ENCODE measurements at places on chromosomes 1 and 21.

GRCh38 chr1:60547821-60548220, 474.3 kb upstream of the C1orf87 start:
- no peak overlapping the region for H3K4me3 ChIP-seq
- no peaks in the 10 kb centered on the region for H3K4me1 ChIP-seq
- no peak overlapping the region for H3K27ac ChIP-seq
- H3K36me3 ChIP-seq, result peaks cover under 1% of the 10 kb centered on the region
- no peaks in the 10 kb centered on the region for H3K27me3 ChIP-seq

DNA sequence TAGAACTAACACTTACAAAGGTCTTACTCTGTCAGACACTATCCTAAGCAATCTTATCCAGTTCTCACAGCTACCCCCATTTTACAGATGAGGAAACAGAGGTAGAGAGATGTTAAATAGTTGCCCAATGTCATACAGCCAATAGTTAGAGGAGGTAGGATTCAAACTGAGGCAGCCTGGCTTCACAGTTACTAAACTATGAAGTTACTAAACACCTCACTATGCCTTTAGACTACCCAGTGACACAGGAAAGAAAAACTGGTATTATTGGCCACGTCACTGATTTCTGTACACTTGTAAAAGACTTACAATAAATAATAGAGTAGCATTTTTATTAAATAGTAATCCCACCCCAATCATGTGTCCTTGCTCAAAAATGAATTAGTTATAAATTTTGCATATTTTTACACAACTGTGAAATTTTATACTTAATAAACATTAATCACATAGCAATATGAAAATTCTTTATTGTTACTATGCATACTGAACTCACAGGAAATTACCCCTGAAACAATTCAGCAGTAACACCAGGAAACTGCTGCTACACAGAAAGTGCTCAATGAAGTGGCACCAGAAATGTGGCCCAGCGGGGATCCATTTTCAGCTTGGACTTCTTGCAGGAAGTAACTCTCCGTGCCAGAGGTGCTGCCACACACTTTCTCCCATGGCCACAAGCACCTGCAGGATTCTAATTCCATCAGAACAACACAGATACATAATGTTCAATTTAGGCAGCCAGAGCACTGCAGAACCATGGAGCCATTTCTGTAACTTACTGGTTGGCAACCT, 69.4 kb downstream of the VAV3 start:
- no peak overlapping the region for H3K27ac ChIP-seq
- H3K27me3 ChIP-seq, result peaks cover 6% of the 10 kb centered on the region
- no peak overlapping the region for H3K4me3 ChIP-seq
- H3K4me1 ChIP-seq, result peaks cover 3% of the 10 kb centered on the region
- H3K36me3 ChIP-seq, result no peaks in the 10 kb centered on the region
- no peak for DNase-seq

DNA sequence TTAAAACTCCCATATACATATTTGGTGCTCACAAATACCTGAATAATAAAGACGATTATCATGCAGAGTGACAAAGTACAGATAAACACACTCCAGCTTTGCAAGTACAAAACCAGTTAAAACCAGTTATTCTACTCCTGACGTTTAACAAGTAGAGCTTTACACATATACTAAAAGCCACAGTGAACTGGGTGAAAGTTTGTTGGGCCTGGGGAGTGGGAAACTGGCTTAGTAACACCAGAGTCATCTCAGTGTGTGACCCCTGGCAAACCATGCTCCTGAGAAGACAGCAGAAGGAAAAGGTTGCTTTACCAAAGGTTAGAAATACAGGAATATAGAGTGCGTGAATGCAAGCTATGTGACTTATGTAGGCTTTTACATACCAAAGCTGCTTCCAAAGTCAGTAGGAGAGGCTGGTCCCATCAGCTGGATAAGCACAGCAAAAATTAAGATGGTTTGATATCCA, 148.1 kb downstream of the NRIP1 start:
- H3K36me3 ChIP-seq, result no peaks in the 10 kb centered on the region
- no peak overlapping the region for H3K27ac ChIP-seq
- DNase-seq, result no peak

- no peak overlapping the region for H3K4me3 ChIP-seq
- no peaks in the 10 kb centered on the region for H3K36me3 ChIP-seq
- no peak for DNase-seq
- no peak overlapping the region for H3K27ac ChIP-seq
- H3K27me3 ChIP-seq, result peaks cover 3% of the 10 kb centered on the region
These were observed 307.2 kb downstream of the HHIPL2 start for GRCh38 chr1:222240536-222241181.

- H3K27me3 ChIP-seq, result no peaks in the 10 kb centered on the region
- no peak overlapping the region for H3K4me3 ChIP-seq
- peaks cover 15% of the 10 kb centered on the region for H3K4me1 ChIP-seq
- H3K36me3 ChIP-seq, result no peaks in the 10 kb centered on the region
These were observed 20.2 kb downstream of the SLC27A3 start for GRCh38 chr1:153795330-153795837.

GRCh38 chr1:223403184-223403815, 10.1 kb downstream of the CCDC185 start:
- no peaks in the 10 kb centered on the region for H3K4me1 ChIP-seq
- no peak for DNase-seq
- peaks cover 3% of the 10 kb centered on the region for H3K27me3 ChIP-seq
- H3K27ac ChIP-seq, result no peak overlapping the region
- no peaks in the 10 kb centered on the region for H3K36me3 ChIP-seq

DNA sequence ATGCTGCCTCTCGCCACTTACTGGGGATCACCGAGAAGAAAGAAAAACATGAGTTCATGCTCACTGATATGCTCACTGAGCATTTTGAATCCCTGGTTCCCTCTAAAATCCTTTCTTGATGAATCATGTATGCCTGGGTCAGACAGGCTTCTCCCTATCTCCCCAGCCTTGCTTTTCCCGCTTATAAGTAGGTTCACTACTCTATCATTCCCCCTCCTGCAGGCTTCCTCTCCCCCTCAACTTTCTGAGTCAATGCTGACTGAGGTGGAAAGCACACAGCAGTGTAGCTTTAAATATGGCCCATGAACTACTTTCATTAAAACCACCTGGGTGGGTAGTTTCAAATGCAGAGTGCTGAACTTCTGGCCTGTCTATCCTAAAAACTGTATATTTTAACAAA, 41.7 kb downstream of the FMO4 start:
- H3K27ac ChIP-seq, result no peak overlapping the region
- no peak overlapping the region for H3K4me3 ChIP-seq
- no peaks in the 10 kb centered on the region for H3K36me3 ChIP-seq
- peaks cover 10% of the 10 kb centered on the region for H3K27me3 ChIP-seq
- DNase-seq, result no peak

DNA sequence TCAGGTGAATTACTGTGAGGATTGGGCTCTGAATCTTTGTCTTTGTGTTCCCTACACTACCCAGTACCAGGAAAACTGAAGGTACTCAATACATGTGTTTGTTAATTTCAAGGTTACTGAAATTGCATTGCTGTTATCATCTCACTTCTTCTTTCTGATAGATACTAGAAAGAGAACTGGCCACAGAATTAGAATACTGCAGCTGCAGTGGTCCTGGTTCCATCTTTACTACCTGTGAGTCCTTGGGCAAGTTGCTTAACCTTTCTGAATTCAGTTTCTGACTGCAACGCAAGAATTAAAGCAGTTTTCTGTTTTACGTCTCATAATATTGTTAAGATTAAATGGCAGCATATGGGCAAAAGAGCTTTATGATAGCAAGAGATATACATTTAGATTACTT, 263.5 kb downstream of the LMO4 start:
- peaks cover 1% of the 10 kb centered on the region for H3K4me1 ChIP-seq
- H3K36me3 ChIP-seq, result no peaks in the 10 kb centered on the region
- no peaks in the 10 kb centered on the region for H3K27me3 ChIP-seq
- H3K4me3 ChIP-seq, result no peak overlapping the region

GRCh38 chr1:160407839-160408801, 7.8 kb downstream of the VANGL2 start:
- no peaks in the 10 kb centered on the region for H3K27me3 ChIP-seq
- no peak overlapping the region for H3K4me3 ChIP-seq
- DNase-seq, result no peak
- H3K36me3 ChIP-seq, result peaks cover 1% of the 10 kb centered on the region
- peaks cover 10% of the 10 kb centered on the region for H3K4me1 ChIP-seq
- H3K27ac ChIP-seq, result no peak overlapping the region

DNA sequence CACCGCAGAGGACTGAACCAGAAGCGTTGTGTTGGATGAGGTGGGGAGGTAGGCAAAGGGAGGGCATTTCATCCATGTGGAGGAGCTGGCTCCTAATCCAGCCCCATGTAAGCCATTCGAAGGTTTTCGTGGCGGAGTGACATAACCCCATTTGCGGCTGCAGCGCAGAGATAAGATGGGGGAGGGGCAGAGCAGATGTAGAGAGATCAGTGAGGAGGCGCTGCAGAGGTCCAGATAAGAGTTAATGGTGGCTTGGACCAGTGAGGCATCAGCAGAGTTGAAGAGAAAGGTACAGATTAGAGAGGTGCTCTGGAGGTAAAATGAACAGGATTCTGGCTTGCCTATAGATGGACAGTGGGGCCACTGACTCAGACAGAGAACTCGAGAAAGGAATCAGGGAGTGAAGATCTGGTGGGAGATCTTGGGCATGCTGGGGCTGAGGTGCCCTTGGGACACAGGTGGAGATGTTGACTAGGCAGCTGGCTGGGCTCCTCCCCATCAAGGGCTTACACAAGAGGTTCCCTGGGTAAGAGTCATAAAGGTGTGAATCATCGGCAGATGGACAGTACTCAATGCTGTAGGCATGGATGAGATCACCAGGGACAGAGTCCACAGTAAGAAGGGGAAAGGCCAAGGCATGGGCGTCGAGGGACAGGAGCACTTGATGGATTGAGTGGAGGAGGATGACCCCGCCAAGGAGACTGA, 7.8 kb upstream of the PTPRF start:
- H3K4me3 ChIP-seq, result no peak overlapping the region
- H3K36me3 ChIP-seq, result no peaks in the 10 kb centered on the region
- DNase-seq, result no peak
- peaks cover 4% of the 10 kb centered on the region for H3K4me1 ChIP-seq

GRCh38 chr21:45934554-45934953, 47.0 kb upstream of the COL6A1 start:
- no peak overlapping the region for H3K27ac ChIP-seq
- no peak overlapping the region for H3K4me3 ChIP-seq
- peaks cover 7% of the 10 kb centered on the region for H3K27me3 ChIP-seq
- H3K4me1 ChIP-seq, result peaks cover 3% of the 10 kb centered on the region
- no peak for DNase-seq

DNA sequence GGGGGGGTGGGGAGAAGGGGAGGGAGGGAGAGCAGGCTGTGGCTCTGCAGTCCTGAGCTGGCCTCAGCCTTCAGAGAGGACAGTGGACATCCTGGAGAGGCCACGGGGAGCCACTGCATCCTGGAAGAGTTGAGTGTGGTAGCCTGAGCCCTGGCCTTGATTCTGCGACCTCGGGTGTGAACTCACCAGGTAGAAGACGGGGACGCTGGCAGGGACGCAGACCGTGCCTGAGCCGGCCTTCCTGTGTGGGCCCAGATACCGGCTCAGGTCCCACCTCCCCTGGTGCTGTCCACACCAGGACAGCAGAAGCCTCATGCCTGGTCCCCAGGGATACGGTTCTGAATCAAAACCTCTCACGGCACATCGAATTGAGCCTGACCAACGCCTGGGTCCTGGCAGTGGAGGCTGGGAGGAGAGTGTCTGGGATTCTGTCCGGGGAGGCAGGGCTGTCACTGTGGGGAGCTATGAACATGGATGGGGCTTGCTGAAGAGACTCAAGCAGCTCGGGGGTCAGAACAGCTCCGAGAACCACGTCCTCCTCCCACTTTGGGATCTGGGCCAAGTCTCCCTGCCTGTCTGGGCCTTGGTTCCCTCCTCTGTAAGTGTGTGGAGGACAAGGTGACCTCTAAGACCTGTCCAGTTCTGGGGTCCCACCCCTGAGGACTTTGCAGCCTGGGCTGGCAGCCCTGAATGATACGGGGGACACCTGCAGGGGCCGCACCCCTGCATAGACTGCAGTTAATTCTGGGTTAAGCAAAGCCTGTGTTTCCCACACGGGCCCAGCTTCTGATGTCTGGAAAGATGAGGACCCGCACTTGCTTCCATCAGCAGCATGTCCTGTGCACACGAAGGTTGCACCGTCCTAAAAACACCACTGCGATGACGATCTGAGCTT, 30.4 kb downstream of the RRP1 start:
- no peak overlapping the region for H3K4me3 ChIP-seq
- H3K27me3 ChIP-seq, result no peaks in the 10 kb centered on the region
- H3K27ac ChIP-seq, result no peak overlapping the region
- no peaks in the 10 kb centered on the region for H3K36me3 ChIP-seq

DNA sequence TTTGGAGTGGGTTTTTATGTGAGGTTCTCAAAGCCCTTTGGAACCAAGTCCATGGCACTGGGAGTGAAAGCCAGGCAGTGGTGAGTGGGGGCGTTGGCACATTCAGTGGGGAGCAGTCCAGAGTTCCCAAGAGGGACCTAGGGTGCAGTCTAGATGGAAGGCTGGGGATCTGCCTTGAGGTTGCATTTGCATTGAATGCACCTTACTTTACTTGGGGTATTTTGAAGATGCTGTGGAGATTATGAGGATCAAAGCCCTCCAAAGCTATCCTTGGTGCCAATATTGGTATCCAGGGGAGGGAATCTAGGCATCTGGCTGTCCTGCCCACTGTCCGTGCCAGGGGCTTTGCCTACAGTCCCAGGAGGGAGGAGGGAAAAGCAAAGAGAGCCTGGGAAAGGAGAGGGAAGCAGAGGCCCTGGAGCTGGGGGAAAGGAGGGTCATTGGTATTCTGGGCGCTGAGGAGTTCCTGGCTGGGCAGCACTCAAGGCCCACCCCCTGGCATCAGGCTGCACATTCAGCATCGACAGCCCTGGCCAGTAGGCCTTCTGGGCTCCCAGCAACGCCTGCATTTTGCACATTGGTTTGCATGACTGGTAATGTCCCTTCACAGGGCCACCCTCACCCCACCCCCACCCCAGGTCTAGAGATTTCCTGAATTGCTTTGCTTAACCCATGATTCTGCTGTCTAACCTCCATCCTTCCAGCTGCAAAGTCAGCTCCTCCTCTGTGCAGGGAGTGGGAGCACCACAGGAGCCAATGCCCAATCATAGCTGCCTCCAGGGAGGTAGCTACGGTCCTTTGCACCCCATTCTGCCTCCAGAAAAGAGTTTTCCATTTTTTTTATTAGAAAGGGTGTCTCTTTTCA, 843 bp upstream of the BCAN start:
- no peak for DNase-seq
- peaks cover 85% of the 10 kb centered on the region for H3K27me3 ChIP-seq
- peak overlapping the region; percentile 55 for H3K4me3 ChIP-seq

DNA sequence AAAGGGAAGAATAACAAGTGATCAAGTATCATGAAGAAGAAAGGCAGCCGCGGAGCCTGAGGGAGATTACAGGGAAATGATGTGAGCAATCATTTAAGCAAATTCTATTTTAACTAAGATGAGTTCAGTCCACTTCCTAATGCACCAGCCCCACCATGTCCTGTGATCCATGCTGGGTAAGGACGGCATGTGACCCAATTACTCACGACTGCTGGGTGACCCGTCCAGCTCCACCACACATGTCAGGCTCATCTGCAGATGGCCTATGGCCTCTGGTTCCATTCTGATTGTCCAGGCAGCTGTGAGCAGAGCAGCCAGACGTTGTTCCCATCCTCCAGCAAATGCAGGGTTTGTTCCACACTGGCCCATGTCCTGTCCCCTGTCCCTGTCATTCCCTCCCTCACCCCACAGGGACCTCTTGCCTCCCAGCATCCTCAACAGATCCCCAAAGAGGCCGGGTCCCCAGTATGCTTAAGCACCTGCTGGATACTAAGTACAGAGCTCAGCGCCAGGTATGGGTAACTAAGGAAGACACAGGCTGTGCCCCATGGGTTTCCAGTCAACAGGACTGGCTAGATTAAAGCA, 87.9 kb downstream of the MATN1 start:
- H3K36me3 ChIP-seq, result no peaks in the 10 kb centered on the region
- no peak for DNase-seq
- H3K27ac ChIP-seq, result no peak overlapping the region
- H3K4me3 ChIP-seq, result no peak overlapping the region
- no peaks in the 10 kb centered on the region for H3K4me1 ChIP-seq
